ENCODE measurements at places on chromosomes 4 and X.

- no peak for DNase-seq
These were observed 210.7 kb downstream of the PDGFRA start for GRCh38 chr4:54439831-54440243.

DNA sequence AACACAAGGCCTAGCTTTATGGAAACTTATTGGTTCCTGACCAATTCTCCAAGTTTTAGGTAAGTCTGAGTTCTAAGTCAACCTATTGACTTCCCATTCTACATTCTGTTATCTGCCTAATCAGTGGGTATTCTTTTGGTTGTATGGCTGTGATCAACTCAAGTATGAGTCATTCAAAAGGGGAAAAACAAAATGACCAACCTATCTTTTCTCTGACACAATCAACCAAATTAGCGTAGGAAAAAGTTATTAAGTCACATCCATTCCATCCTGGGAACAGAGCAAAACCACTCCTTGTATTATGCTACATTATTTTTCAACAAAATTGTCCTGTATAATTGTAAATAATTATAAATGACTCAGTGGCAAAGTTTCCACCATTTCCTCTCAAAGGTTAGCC lies 136.2 kb downstream of the SHROOM4 start:
- no peak for DNase-seq

DNA sequence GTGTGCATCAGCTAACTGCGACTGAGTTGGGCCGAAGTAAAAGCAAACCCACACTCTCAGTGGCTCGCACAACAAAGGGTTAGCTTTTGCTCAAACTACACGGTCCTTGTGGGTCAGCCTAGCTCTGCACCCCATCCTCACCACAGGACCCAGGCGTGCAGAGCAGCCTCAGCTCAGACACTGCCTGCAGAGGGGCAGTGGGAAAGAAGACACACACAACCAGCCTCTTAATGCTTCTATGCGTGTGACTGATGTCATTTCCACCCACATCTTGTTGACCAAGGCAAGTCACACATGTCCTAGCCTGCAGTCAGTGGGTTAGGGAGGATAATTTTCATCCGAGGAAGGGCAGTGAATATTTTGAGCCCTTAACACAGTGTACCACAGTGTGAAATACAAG lies 40.5 kb downstream of the HMGB2 start:
- DNase-seq, result no peak

- no peak for DNase-seq
These were observed 141.9 kb upstream of the FAM241A start for GRCh38 chr4:112003231-112003907.

DNA sequence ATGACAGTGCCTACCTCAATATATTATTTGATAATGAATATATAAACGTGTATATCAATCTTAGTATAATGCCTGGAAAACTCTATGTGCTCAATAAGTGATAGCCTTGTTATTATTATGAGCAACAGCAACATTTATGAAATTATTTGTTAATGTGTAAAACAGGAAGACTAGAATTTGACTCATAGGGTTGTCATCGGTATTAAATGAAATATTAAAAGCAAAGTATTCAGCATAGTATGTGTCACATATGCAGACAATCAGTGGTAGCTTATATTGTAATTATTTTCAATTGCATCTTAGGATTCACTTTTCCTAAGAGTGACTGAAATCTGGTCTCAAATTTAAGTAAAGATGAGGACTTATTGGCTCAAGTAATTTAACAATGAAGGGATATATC lies 24.6 kb downstream of the SPANXD start:
- no peak for DNase-seq
